ENCODE measurements at places on chromosomes 5 and 9.

DNA sequence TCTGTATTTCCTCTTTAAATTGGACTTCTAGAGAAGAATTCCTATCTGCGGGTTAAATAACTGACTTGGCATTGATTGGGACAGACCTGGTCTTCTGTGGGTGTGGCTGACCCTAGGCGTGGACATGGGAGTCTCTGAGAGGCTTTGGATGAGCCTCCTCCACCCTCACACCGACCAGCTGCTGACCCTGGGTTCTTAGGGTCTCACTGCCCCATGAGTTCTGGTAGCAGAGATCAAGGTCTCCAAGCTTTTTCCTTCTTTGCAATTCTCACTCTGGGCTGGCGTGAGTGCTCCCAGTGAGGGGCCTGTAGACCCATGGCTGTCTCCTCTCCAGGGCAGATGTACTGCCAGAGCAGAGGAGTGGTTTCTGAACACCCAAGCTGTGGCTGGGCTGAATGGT, 41.6 kb upstream of the PITX1 start:
- no peak for DNase-seq

DNA sequence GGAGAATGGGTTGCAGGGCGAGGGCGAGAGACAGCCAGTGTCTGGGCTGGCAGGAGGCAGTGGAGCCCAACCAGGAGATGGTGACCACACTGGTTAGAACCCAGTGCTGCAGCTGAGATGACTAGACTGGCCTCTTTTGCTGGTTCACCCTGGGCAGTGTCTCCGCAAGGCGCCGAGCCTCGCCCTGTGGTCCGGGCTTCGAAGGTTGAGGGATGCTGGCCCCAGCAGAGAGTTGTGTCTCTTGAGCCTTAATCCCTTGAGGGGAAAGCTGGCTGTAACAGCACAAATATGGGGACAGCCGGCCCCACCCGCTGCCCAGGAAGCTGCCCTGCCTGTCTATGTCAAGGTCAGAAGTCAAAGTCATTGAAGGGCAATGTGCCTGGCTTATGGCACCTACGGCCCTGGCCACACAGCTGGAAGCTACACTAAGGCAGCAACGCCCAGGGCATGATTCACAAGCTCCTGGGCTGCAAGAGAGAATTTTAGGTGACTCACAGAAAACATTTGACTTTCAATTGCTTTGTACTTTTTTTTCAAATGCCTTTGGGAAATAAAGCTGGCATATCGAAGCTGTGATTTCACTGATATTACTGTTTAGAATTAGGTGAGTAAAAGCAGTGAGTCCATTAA, 33.3 kb downstream of the NKX2-5 start:
- no peak for DNase-seq

- no peak for DNase-seq
These were observed 12.4 kb downstream of the TMEM171 start for GRCh38 chr5:73132759-73133158.

- no peak for DNase-seq
These were observed 22.6 kb downstream of the CD180 start for GRCh38 chr5:67173959-67174358.

GRCh38 chr9:13569602-13570067, 290.1 kb upstream of the MPDZ start:
- DNase-seq, result no peak

DNA sequence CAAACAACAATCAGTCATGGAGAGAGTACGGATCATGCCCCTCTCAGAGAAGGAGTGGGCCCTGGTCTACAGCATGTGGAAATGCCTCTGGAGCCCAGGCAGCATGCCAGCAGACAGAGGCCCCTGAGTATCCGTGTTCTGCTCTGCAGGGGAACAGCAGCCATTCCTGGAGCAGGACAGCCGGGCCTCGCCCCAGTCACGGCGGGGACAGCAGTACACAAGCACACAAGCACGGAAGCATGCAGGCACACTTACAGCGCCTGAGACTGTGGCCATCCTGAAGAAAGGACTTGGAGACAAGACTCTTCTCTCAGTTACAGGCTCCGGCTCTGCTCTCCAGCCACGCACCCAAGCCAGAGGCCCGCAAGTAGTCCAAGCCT, 102.6 kb upstream of the ALDH1B1 start:
- DNase-seq, result no peak

DNA sequence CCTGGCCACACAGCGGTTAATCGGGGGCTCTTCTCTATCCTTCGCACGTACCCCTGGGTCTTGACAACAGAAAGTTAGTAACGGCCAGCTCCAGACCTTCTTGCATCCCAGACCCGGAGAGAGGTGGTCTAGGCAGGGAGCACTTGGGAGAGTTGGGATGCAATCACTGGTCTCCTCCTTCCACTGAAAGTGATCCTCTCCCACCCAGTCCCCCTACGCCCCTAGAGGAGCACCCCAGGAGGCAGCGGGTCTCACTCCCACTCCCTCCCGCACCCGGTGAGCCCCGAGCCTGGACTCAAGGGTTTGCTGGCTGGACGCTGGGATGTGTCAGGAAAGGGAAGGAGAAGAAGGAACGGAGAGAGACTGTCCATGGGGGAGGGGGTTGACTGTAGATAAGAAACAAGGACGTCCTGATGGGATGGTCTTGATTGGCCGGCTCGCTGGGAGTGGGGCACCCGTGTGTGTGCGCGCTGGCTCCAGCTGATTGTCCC, 2.0 kb downstream of the RORB start:
- DNase-seq, result no peak

- no peak for DNase-seq
These were observed 162.7 kb upstream of the NFIL3 start for GRCh38 chr9:91586282-91586681.

DNA sequence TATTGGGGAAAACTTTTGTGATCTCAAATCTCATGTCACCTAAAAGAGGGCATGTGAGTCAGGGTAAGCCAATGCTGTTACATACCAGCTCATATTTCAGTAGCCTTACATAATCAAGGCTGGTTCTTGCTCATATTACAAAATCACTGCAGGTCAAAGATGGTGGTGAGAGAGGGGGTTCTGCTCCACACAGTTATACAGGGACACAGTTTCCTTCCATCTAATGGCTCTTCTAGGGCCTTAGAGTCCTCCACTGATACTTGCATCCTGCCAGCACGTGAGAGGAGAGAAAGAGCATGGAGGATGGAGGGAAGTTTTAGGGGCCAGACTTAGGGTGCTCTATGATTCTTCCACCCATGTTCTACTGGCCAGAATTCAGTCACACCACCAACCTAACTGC, 130.0 kb downstream of the LIFR start:
- DNase-seq, result no peak

DNA sequence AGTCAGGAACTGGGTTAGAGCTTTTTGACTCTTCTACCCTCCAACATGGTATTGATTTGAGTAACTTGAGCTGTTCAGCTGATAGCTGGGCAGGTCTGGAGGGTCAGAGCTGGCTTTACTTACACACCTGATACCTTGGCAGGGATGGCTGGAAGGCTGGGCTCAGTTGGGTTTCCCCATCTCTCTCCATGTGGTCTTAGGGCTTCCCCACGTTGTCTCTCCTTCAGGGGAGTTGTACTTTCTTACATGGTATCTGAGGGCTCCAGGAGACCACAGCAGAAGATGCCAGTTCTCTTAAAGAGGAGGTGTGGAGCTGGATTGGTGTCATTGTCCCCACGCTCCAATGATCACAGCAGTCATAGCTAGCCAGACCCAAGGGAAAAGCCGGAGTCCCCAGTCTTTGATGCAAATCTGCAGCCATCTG, 25.6 kb downstream of the ISOC1 start:
- no peak for DNase-seq

DNA sequence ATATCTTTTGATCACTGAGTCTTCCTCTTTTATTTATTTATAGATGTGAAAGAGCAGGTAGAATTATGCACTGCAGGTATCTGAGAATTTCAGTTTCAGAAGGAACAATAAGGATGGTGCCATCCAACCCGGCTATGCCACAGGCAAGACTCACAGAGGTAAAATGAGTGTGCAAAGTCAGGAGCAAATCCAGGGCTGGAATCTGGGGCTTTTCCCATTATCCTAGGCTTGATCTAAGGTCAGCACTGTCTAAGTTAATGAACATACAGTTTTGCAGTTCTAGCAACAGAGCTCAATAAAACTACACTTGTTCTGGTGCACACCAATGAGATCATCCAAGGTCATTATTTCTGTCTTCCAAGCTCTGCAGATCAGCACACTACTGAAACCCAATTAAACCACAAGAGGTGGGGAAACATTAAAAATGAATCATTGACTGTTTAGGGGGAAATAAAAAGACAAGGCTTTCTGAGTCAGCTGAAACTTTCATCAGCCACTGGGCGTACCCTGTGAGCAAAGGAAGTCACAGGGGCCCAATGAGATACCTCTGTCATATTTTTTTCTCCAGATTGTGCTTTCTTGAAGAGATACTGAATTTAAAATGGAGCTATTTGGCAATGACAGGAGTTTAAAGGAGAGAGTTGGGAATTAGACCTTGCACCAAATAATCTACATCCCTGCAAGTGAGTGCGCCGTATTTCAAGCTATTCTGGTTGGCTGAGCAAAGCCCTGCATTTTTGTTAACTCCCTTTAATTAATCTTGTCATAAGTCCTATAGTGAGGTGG, 662.2 kb upstream of the ZNF608 start:
- no peak for DNase-seq

GRCh38 chr9:76400534-76401096, 6.4 kb upstream of the RFK start:
- no peak for DNase-seq

DNA sequence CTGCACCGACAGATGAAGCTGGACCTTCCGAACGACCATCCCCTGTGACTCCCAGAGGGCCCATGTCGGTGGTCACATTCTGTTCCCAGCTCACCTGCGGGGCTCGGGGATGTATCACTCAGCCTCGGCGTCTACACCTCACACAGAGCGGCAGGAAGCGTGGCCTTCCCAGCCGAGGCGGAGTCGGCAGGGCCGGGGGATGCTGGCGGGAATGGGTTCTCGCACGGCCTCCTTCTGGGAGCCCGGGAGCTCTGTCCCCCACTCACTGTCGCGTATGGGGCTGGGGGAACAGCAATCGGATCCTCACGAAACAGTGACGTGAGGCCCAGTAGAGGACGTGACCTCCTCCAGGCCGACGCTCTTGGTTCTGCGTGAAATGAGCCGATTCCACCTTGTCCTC, 20.4 kb downstream of the NACC2 start:
- no peak for DNase-seq

DNA sequence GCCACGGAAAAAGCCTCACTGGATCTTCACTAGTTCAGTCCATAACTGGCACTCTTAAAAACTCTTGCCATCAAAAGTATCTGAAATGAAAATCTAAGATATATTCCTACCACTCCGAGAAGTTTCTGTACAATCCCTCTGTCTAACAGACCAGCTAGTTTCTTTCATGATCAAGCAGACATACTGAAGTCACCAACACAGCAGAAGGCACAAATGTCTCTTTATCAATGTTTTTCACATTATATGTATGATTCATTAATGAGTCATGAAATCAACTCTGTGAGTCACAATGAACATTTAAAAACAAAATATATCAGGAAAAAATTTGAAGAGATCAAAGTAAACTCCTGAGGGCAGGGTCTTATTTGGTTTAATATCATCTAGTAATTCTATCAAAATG, 50.8 kb downstream of the F2R start:
- DNase-seq, result no peak

DNA sequence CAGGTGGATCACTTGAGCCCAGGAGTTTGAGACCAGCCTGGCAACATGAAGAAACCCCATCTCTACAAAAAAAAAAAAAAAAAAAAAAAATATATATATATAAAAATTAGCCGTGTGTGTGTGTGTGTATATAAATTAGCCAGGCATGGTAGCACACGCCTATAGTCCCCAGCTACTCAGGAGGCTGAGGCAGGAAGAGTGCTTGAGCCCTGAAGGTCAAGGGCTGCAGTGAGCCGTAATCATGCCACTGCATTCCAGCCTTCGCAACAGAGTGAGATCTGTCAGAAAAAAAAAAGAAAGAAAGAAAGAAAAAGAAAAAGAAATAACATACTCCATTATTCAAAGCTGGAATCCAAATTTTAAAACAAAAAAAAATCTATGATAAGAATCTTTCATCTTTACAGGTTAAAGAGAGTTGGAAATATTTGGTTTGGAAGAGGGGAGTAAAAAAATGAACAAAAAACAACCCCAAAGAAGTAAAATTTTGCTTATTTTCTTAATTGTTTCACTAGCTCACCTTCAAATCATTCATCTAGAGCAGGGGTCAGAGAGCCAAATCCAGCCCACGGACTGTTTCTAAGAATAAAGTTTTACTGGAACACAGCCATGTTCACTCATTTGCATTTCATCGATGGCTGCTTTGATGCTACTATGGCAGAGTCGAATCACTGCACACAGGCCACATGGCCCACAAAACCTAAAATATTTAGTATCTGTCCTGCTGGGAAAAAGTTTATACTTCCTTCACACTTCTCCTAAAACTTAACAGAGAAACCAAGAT, 109.9 kb downstream of the DROSHA start:
- DNase-seq, result no peak

- DNase-seq, result no peak
These were observed 161.3 kb upstream of the IRX4 start for GRCh38 chr5:2044041-2044440.

- no peak for DNase-seq
These were observed 49.8 kb downstream of the NR6A1 start for GRCh38 chr9:124721109-124721906.

DNA sequence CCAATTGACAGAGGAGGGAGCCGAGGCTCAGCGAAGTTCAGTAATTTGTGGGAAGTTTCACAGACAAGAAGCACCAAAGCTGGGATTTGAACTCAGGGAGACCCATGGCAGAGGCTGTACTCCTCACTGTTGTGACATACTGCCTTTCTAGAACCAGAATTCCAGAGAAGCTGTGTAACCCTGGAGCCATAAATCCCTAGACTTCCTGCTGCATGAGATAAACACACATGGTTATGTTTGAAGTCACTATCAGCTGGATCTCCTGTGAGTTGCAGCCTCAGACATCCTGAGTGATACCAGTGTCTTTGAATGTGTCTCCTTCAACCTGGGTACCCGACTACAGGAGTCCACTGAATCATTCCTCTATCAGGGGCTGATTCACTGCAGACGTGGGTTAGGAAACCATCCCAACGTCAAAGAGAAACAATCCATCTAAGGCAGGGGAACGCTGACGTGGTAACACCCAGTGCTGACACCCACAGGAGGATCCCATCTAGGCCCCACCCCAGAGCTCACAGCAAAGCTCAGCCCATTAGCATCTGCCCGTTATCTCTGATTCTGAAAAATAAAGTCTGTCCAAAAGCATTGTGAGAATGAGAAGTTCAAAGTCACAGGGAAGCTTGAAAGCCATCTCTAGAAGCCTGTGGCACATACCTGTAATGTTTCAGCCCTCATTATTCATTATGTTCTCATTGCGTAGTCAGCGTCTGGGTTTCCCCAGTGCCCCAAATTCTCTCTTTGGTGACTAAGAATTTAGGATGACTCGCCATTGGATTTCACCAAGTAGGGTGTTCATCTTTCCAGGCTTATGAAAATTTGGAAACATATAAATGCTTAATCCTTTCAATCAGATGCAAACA, 36.3 kb upstream of the BASP1 start:
- DNase-seq, result no peak

DNA sequence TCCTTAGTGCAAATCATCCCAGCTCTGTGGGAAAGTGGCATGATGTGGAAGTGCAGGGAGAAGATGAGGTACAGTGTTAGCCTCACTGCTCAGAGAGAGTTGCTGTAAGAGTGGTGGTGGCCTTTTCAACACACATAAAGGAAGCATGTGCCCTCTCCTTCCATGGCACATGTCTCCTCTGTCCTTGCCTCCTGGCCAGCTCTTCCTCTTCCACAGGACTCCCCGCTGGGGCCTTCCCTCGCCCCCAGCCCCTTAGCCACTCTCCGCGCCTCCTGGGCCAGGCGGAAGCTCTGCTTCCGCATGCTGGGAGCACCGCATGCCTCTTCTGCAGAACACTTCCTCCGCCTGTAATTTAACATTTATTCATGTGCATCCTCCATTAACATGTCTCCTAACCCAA, 4.8 kb upstream of the KCNMB1 start:
- no peak for DNase-seq
